ENCODE measurements at places on chromosomes 2 and 18.
A peak's percentile ranks its signal among the peaks of the same experiment; 100 is the strongest.

DNA sequence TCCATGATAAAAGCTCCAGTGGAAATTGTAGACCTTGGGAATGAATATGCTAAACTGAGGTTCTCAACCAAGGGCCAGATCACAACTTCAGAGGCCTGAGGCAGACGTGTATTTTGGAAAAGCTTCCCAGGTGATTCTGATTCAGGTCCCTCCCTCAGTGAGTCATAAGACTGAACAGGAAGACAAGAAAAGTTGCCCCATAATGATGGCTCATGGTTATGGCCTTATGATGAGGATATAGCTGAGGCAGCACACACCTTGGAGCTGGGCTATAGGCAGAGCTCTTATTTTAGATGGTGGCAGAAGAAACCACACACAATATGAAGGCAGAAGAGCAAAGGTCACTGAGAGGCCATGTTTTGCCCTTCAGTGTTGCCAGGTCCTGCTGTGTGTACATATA lies 9.6 kb downstream of the ANTXR1 start:
- H3K27ac ChIP-seq, result no peak overlapping the region
- peaks cover 3% of the 10 kb centered on the region for H3K4me1 ChIP-seq
- no peaks in the 10 kb centered on the region for H3K36me3 ChIP-seq
- no peaks in the 10 kb centered on the region for H3K27me3 ChIP-seq
- no peak overlapping the region for H3K4me3 ChIP-seq

GRCh38 chr2:134429886-134430285 lies 176.0 kb downstream of the MGAT5 start:
- H3K27ac ChIP-seq, result no peak overlapping the region
- no peaks in the 10 kb centered on the region for H3K27me3 ChIP-seq
- no peaks in the 10 kb centered on the region for H3K36me3 ChIP-seq
- DNase-seq, result no peak

DNA sequence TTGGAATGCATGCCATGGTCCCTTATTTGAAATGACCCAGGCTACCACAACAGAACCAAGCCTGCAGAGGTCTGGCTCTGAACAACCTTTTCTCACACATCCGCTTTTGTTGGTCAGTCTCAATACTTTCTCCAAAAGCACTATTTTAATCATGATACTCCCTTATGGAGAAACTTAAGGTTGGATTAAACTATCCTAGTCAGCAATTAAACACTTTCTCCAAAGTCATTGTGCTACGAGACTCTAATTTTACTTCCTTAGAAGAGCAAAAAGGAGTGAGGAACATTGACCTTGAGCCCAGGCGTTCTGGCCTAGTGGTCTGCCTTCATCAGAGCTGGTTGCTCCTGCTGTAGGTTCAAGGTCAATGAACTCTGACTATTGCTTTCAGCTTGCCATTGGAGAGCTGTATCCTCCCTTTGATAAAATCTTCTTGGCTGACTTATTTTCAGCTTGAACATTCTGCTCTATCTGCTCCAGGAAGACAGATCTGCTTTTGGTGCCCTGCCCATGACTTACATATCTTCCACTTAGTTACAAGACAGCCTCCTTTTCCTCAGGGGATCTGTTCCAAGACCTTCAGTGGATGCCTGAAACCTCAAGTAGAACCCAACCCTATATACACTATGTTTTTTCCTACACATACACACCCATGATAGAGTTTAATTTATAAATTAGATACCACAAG lies 91.2 kb downstream of the NCKAP5 start:
- no peaks in the 10 kb centered on the region for H3K4me1 ChIP-seq
- H3K27ac ChIP-seq, result no peak overlapping the region
- no peaks in the 10 kb centered on the region for H3K36me3 ChIP-seq

GRCh38 chr2:97997784-97998392 lies 2.1 kb upstream of the TMEM131 start:
- peaks cover 12% of the 10 kb centered on the region for H3K4me1 ChIP-seq
- no peak overlapping the region for H3K27ac ChIP-seq
- no peaks in the 10 kb centered on the region for H3K36me3 ChIP-seq
- H3K4me3 ChIP-seq, result no peak overlapping the region
- no peak for DNase-seq
- H3K27me3 ChIP-seq, result no peaks in the 10 kb centered on the region

- H3K4me1 ChIP-seq, result no peaks in the 10 kb centered on the region
- no peak overlapping the region for H3K4me3 ChIP-seq
- H3K36me3 ChIP-seq, result no peaks in the 10 kb centered on the region
- no peak overlapping the region for H3K27ac ChIP-seq
- no peak for DNase-seq
These were observed 231.8 kb downstream of the KCNE4 start for GRCh38 chr2:223283771-223284170.

- H3K27ac ChIP-seq, result no peak overlapping the region
- peak; percentile 19 for DNase-seq
- H3K4me3 ChIP-seq, result no peak overlapping the region
- no peaks in the 10 kb centered on the region for H3K27me3 ChIP-seq
- no peaks in the 10 kb centered on the region for H3K4me1 ChIP-seq
These were observed 96.6 kb upstream of the CABLES1 start for GRCh38 chr18:23038712-23039111.

DNA sequence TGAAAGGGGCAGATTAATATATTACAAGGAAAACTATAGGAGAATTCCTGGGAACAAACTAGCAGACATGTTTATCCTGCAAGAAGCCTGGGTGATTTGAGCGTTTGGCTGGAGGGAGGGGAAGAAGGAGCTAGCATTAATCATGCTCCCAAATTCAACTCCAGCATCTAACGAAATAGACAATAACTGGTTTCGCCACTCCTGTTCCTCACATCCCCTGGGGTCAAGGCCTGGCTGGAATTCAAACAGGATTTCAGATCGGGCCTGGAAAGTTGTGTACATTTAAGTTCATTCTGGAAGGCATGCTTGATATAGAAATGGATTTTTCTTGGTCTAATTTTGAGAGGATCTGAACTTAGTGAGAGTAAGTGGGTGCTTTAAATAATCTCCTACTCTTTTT lies 126.1 kb upstream of the CTAGE1 start:
- no peaks in the 10 kb centered on the region for H3K36me3 ChIP-seq
- H3K27ac ChIP-seq, result no peak overlapping the region
- no peak for DNase-seq
- H3K27me3 ChIP-seq, result no peaks in the 10 kb centered on the region

- no peak overlapping the region for H3K27ac ChIP-seq
- no peaks in the 10 kb centered on the region for H3K36me3 ChIP-seq
- DNase-seq, result no peak
- H3K27me3 ChIP-seq, result no peaks in the 10 kb centered on the region
- no peak overlapping the region for H3K4me3 ChIP-seq
These were observed 28.6 kb downstream of the IGFBP2 start for GRCh38 chr2:216661639-216662375.

Data from hepatocyte (in vitro differentiated cells).